ENCODE measurements at places on chromosomes 4 and X.

DNA sequence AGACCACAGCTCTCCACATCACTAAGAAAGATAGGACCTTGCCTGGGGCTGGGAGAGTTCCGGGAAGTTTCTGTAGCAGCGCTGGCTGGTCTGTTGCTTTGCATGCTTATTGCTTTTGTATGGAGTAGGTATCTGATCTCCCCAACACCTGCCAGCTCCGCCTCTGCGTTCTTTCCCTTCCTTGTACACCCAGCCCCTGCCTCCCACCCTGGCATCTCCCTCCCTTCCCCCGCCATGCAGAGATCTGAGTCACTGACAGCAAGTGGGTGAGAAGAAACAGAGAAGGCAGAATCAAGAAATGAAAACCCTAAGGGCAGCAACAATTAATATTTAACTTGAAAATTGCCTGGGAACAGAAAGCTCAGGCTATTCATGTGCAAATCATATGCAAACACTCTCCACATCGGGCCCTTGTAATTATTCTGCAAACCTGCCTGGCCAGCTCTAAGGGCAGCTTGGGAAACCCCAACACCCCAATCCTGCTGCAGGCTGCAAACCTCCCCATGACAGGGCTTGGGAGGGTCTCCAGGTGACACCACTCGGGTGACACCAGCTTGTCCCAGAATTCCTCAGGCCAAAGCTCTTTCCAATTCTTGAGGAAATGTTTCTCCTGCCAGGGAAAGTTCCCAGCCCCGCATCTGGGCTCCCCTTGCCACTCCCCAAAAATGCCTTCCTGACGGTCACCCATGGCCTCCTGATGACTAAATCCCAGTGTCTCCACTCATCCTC, 257.2 kb downstream of the FBXW7 start:
- H3K36me3 ChIP-seq, result no peaks in the 10 kb centered on the region
- no peak for DNase-seq
- no peak overlapping the region for H3K4me3 ChIP-seq
- no peaks in the 10 kb centered on the region for H3K27me3 ChIP-seq

GRCh38 chr4:144872508-144873225, 225.3 kb downstream of the ANAPC10 start:
- no peak overlapping the region for H3K27ac ChIP-seq
- no peaks in the 10 kb centered on the region for H3K4me1 ChIP-seq
- H3K4me3 ChIP-seq, result no peak overlapping the region
- H3K27me3 ChIP-seq, result no peaks in the 10 kb centered on the region
- DNase-seq, result no peak

DNA sequence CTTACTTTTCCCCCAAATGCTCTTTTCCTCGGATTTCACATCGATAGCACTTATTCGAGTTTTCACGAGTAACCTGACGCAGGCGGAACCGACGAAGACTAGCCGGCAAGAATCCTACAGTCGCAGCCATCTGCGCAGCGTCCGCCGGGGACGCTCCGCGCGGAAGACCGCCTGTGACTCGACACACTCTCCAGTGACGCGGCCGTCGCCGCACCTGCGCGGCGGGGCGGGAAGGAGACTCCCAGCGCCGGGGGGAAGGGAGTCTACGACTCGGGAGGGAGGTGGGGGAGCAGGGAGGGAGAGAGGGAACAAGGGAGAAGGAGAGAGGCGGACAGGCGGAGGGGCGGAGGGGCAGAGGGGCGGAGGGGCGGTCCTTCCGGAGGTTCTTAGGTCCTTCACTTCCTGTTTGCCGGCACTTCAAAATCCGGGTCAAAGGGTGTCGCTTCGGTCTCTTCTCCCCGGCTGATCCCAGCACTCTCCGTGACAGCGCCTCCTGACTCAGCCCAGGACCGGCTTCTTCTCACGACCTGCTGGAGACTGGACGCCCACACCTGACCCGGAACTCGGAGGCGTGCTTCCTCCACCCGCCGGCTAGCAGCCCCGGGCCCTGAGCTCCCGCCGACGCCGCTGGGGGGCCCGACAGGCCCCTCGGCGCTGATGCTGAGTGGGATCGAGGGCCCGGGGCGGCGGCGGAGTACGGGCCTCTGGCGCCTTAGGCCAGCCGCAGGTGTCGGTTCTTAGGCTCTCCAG, at the start of gene USP38:
Gene USP38 (plus strand): TSS at position 415 of the 750 bp plus-strand sequence. CDS start 534 bp downstream, outside the sequence.
- H3K4me1 ChIP-seq, result peaks cover 42% of the 10 kb centered on the region
- H3K4me3 ChIP-seq, result peak within 1 kb of the TSS; percentile 88
- peak; percentile 90 for DNase-seq
- H3K36me3 ChIP-seq, result peaks cover 23% of the 10 kb centered on the region
- no peaks in the 10 kb centered on the region for H3K27me3 ChIP-seq

- no peak overlapping the region for H3K27ac ChIP-seq
- H3K27me3 ChIP-seq, result peaks cover 22% of the 10 kb centered on the region
- H3K4me3 ChIP-seq, result no peak overlapping the region
- DNase-seq, result no peak
These were observed 65.5 kb downstream of the EDNRA start for GRCh38 chr4:147546349-147546748.

DNA sequence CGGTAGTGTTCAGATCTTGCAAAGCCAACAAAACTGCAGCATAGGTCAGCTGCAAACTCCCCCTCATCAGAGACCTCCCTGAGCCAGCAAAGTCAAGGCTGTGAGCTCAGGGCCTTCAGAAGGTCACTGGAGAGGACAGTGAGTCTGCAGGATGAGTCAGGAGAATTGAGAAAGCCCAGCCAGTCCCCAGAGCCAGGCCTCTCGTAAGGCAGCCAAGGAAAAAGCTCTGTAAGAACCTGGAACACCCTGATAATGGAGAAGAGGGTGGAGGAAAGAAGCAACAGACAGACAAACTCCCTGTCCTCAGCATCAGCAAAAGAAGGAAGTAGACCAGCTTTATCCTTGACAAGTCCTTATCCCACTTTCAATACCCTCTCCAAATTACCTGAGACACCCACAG, 33.0 kb downstream of the GRIA3 start:
- H3K27me3 ChIP-seq, result no peaks in the 10 kb centered on the region
- H3K4me1 ChIP-seq, result no peaks in the 10 kb centered on the region
- no peak overlapping the region for H3K4me3 ChIP-seq
- no peak for DNase-seq
- H3K27ac ChIP-seq, result no peak overlapping the region
- no peaks in the 10 kb centered on the region for H3K36me3 ChIP-seq

DNA sequence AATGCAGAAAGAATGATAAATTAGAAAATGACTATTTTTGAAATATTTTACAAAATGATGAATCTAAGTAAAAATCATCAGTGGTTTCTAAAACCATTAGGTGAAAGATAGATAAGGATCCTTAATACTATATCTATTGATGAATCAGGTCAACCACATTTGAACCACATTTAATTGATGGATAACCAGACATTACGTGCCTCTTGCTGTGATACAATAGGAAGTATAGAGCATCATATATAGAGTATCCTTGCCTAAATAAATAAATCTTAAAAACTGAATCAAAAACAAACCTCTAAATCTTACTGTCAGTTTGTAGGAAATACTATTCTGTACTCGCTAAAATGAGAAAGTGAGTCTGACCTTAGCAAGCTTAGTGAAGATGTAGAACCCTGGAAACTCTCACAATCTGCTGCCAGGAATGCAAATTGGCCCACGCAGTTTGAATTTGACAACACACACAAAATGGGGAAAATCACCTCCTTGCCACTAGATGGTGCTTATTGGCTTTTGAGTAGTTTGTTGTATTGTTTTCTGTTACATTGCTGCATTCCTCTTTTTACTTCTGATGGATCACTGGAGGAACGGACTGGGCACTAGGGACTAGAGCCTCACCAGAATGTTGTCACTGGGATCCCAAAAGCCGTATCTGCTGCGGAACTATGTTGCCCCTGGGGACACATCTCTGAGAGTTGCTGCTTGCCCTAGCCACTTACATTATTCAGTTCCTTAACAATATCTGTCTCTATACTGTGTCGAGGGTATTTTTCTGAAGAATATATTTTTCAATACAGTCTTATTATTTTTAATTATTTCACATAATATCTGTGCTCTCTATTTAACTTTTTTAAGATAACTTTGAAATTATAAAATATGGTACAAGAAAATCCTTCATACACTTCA, 25.4 kb upstream of the SLAIN2 start:
- no peaks in the 10 kb centered on the region for H3K36me3 ChIP-seq
- no peaks in the 10 kb centered on the region for H3K27me3 ChIP-seq
- H3K27ac ChIP-seq, result no peak overlapping the region
- no peak for DNase-seq
- no peaks in the 10 kb centered on the region for H3K4me1 ChIP-seq

- no peak for DNase-seq
- no peak overlapping the region for H3K27ac ChIP-seq
- H3K27me3 ChIP-seq, result no peaks in the 10 kb centered on the region
- peaks cover 7% of the 10 kb centered on the region for H3K4me1 ChIP-seq
- H3K36me3 ChIP-seq, result no peaks in the 10 kb centered on the region
These were observed 49.8 kb downstream of the SCLT1 start for GRCh38 chr4:129043523-129043922.

DNA sequence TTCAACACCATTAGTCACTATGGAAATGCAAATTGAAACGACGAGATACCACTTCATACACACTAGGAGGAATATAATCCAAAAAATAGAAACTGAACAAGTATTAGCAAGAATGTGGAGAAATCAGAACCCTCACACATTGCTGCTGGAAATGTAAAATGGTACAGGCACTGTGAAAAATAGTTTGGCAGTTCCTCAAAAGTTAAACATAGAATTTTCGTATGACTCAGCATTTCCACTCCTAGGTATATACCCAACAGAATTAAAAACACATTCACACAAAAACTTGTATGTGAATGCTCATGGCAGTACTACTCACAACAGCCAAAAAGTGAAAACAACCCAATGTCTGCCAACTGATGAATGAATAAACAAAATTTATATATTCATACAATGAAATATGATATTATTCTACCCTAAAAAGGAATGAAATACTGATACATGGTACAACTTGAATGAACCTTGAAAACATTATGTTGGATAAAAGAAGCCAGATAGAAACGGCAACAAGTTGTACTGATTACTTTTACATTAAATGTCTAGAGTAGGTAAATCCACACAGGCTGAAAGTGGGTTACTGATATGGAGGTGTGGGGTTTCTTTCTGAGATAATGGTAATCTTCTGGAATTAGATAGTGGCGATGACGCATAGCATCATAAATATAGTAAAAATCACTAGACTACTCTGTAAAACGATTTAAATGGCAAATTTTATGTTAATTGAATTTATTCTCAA, 22.3 kb downstream of the TEC start:
- no peak overlapping the region for H3K27ac ChIP-seq
- H3K36me3 ChIP-seq, result no peaks in the 10 kb centered on the region
- H3K4me1 ChIP-seq, result peaks cover 34% of the 10 kb centered on the region

GRCh38 chr4:105061731-105062130, 84.9 kb upstream of the TET2 start:
- H3K4me3 ChIP-seq, result peak overlapping the region; percentile 83
- H3K27ac ChIP-seq, result peak overlapping the region; percentile 85
- H3K27me3 ChIP-seq, result no peaks in the 10 kb centered on the region

- H3K36me3 ChIP-seq, result no peaks in the 10 kb centered on the region
- DNase-seq, result no peak
- no peak overlapping the region for H3K27ac ChIP-seq
- no peak overlapping the region for H3K4me3 ChIP-seq
These were observed 42.4 kb upstream of the RPA4 start for GRCh38 chrX:96841325-96841724.

GRCh38 chr4:109191216-109191615, 111.2 kb downstream of the COL25A1 start:
- no peak for DNase-seq
- no peak overlapping the region for H3K4me3 ChIP-seq
- peaks cover 5% of the 10 kb centered on the region for H3K27me3 ChIP-seq

DNA sequence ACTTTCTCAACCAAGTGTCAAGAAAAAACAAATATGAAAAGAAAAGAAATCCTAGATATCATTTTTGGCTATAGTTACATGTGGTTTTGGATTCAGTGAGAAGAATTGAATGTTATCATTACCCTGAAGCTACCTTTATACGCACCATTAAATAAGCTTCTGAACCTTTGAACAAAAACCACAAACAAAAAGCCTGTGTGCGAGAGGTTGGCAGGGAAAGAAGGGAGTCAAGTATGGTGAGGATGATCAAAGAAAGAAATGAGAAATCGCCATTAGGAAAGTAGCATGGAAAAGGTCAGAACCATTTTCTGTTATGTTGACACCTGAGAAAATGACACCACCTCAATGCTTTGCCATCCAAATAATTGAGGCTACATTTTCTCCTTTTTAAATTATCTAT, 1.2 kb upstream of the SLC7A11 start:
- H3K36me3 ChIP-seq, result peaks cover 6% of the 10 kb centered on the region
- H3K4me3 ChIP-seq, result no peak overlapping the region
- H3K27ac ChIP-seq, result no peak overlapping the region
- no peaks in the 10 kb centered on the region for H3K27me3 ChIP-seq
- H3K4me1 ChIP-seq, result peaks cover 8% of the 10 kb centered on the region
- no peak for DNase-seq

GRCh38 chr4:84530871-84531270, 31.8 kb upstream of the NKX6-1 start:
- H3K4me1 ChIP-seq, result no peaks in the 10 kb centered on the region
- no peak overlapping the region for H3K27ac ChIP-seq
- H3K27me3 ChIP-seq, result peaks cover 3% of the 10 kb centered on the region
- no peak overlapping the region for H3K4me3 ChIP-seq
- H3K36me3 ChIP-seq, result no peaks in the 10 kb centered on the region

GRCh38 chrX:142978130-142978684, 47.5 kb upstream of the SPANXN4 start:
- H3K4me1 ChIP-seq, result no peaks in the 10 kb centered on the region
- H3K36me3 ChIP-seq, result no peaks in the 10 kb centered on the region
- H3K27me3 ChIP-seq, result no peaks in the 10 kb centered on the region
- no peak overlapping the region for H3K27ac ChIP-seq

DNA sequence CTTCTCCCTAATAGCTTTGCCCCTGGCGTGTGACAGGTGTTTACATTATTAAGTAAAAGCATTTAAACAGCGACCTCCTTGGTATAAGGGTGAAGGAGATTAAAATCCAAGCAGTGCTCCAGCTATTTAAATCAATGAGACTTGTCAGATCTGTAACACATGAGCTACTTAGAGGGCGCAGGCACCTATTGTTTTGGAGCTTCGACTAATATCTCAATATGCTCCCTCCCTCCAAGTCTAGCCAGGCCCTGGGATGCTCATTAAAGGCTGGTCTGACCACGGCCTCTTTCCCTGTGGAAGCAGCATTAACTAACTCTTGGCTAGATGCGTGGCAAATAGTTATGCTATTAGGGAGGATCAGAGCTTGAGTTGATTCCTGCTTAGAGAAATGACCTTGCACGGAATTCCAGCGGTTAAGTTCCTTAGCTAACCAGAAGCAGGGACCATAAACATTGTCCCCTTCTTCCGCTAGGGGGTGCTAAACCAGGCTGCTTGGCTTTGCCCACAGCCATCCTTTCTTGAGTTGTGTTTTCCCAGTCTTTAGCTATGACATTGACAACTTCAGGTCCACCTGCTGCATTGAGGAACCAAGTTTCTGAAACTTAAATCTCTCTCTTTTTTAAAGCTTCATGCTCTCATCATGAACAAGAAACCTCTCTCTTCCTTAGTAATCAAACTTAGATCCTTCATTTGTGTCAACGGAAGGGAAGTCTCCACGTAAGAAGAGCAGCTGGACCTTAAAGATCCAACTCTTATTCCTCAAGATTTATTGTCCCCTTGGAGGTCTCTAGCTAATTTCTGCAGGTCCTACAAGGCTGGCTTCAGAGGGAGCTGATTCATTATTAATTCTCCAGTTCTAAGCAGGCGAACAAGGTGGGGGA, 80.7 kb upstream of the IGFBP7 start:
- no peaks in the 10 kb centered on the region for H3K36me3 ChIP-seq
- H3K4me1 ChIP-seq, result no peaks in the 10 kb centered on the region
- no peak overlapping the region for H3K4me3 ChIP-seq
- H3K27ac ChIP-seq, result no peak overlapping the region
- peaks cover 11% of the 10 kb centered on the region for H3K27me3 ChIP-seq
